ENCODE measurements at places on chromosomes 4 and X.

- no peak for DNase-seq
Measured at GRCh38 chrX:46793386-46794143, 34.6 kb upstream of the SLC9A7 start.

GRCh38 chr4:137032222-137032621 is 500.1 kb downstream of the PCDH18 start:
- DNase-seq: peak; percentile 30

GRCh38 chr4:152063621-152064240 is 302.9 kb upstream of the GATB start:
- DNase-seq: no peak

DNA sequence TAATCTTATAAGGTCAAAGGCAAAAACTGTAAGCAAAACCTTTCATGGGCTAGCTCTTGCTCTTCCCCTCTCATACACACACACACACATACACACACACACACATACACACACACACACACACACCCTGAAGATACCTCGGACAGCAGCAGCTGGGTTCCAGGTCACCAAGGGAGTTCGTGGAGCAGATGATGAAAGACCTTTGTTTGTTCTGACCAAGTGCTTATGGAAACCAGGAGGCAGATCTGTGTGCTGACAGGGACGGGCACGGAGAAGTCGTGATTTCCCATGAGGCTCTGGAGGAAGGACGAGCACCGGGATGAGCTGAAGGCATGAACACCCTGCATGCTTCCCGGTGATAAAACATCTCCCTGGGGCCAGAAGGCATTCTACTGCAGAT is 35.4 kb upstream of the CRMP1 start:
- peak; percentile 40 for DNase-seq

GRCh38 chrX:3442691-3443090 is 96.2 kb upstream of the MXRA5 start:
- no peak for DNase-seq

GRCh38 chr4:103026868-103027267 is 7.4 kb upstream of the SLC9B1 start:
- DNase-seq: no peak

GRCh38 chr4:101158134-101158482 is 189.2 kb downstream of the PPP3CA start:
- no peak for DNase-seq

- DNase-seq: no peak
Measured at GRCh38 chr4:14631806-14632440, 370.4 kb upstream of the CPEB2 start.

GRCh38 chr4:71550220-71551165 is 211.7 kb downstream of the SLC4A4 start:
- DNase-seq: no peak

GRCh38 chr4:40736910-40737309 is 12.8 kb upstream of the NSUN7 start:
- DNase-seq: no peak

GRCh38 chrX:129980001-129980401 is 2.4 kb upstream of the BCORL1 start:
- DNase-seq: no peak

GRCh38 chr4:87382931-87383330 is 8.1 kb downstream of the HSD17B11 start:
- DNase-seq: no peak

DNA sequence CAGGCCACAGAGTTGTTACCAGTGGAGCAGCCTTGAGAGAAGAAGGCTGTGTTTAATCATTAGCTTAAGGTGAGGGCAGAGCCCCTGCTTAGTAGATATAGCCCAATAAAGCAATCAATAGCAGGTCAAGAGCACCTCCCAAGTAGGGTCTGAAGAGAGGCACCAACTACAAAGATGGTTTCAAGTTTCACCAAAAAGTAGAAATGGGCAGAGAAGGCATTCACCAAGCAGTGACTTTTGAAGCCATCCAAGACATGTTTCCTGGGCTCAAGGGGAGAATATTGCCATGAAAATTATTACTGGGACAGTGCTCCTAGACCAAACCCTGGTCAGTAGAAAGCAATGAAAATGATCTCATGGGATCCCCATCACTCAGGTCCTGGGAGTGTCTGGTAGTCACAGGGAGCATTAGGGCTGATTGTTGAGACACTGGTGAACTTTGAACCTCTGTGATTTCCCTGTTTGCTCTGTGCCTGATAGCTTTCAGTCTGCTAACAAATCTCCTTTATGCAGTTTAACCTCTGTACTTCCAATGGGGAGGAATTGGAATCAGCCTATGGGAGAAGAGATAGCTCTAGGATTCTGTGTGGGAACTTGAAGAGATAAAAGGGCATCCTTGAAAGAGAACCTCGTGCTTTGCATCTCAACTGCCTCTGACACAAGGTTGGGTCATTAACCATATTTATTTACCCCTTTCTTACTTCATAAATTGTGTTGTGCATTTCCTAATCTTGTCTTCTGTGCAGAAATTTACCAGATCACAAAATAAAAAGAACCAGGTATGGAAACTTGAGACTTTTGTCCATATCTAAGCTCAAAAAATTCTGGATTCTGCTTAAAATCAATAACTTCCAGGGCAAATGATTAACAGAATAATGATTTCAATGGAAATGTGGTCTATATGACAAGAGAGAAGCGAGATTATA is 9.3 kb upstream of the OTC start:
- no peak for DNase-seq

DNA sequence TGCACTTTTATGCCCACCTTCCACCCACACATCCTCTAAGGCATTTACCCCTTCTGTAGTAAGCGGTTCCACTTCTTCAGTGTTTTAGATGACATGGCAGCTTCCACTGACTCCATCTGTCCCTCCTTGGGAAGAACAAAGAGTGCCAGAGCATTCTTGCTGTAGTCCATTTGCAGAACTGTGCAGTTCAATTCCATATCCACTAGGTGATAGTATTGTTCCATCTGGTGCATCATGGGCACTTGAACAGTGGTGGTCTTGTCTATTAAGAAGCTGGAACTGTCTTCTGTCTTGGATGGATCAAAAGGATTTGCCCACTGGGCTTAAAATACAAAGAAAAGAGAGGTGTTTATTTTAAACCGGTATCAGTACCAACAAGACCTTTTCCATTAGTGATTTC is 3.5 kb downstream of the SERPINA7 start:
- DNase-seq: no peak

DNA sequence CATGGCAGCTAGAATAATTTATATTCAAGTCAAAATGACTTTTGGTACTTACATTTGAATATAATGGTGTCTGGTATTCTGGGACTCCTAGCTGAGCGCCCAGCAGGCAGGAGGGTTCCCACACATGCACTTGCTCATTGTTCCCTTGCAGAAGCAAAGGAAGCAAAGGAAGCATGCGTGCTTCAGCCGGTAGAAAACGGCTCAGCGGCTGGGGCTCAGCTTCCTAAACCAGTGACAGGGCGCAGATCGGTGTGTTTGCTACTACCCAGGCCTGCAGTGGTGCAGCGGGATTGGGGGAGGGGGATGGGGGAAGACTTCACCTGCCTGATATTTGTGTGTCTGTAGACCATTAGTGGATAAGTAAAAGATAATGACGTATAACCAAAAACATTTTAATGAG is 978.3 kb upstream of the TENM3 start:
- DNase-seq: peak; percentile 24

GRCh38 chrX:68139791-68140190 is 293.5 kb downstream of the OPHN1 start:
- DNase-seq: no peak

- no peak for DNase-seq
Measured at GRCh38 chr4:15365641-15366040, 62.2 kb upstream of the C1QTNF7 start.

GRCh38 chrX:40304115-40304514 is 206.4 kb upstream of the BCOR start:
- DNase-seq: no peak

DNA sequence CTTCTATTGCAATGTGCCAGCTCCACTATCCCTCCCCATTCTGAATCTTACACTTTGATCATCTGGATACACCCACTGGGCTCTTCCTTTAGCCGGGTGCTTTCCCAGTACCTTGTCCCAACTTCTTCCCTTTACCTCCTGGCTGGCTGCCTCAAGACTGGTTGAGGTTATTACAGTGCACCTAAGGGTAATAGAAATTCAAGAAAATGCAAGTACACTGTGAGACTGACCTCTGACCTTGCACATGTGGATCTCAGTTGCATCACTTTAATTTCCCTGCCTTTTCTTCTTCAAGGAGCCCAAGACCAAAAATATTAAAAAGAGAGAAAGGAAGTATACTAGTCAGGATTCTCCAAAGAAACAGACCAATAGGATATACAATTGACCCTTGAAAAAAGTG is 53.9 kb upstream of the NOCT start:
- no peak for DNase-seq

- DNase-seq: no peak
Measured at GRCh38 chr4:165540206-165540830, 161.5 kb downstream of the CPE start.

DNA sequence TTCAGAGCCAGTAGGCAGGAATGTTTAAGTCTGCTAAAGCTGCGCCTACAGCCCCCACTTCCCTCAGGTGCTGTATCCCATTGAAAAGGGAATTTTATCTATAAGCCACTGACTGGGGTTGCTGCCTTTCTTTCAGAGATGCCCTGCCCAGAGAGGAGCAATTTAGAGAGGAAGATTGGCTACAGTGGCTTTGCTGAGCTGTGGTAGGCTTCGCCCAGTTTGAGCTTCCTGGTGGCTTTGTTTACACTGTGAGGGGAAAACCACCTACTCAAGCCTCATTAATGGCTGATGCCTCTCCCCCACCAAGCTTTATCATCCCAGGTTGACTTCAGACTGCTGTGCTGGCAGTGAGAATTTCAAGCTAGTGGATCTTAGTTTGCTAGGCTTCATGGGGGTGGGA is 67.7 kb upstream of the PRDM5 start:
- no peak for DNase-seq

GRCh38 chr4:82217986-82218715 is 155.6 kb downstream of the HNRNPD start:
- no peak for DNase-seq

DNA sequence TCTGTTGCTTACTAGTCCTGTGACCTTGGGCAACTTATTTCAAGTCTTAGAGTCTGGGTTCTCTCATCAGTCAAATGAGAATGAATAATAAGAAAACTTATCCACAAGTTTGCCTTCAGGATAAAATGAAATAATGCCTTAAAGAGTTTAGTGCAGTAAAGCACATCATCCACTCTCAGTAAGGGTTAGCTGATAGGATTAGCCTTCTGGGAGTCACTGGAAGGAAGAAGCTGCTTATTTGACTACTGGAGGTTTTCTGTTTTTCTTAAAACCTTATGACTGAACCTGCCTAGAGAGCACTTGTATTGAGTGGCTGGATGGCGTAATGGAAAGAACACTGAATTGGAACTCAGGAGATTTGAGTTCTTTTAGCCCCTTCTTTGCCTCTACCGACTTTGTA is 1.8 kb downstream of the RNF128 start:
- no peak for DNase-seq

GRCh38 chrX:30085571-30085970 is 129.8 kb upstream of the MAGEB2 start:
- DNase-seq: no peak

DNA sequence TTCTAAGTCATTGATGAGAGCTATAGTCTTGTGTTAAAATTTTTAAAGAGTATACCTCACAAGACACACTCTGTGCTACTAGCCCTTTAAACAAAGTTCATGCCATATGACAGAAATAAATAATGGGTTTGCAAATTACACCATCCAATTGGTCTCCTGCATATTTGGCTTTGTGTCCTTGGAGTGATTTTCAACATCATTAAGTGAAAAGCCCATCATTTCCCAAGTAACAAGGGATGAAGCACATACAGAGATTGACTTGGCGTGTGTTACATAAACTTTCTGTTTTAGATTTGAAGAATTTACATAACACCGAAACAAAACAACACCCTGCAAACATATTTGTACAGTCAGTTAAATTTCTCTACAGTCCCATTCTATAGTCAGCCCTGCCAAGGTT is 216.9 kb upstream of the NEIL3 start:
- no peak for DNase-seq

GRCh38 chr4:2923141-2923551 is 40.1 kb downstream of the NOP14 start:
- no peak for DNase-seq

- DNase-seq: no peak
Measured at GRCh38 chr4:80409809-80410208, 74.3 kb downstream of the CFAP299 start.

DNA sequence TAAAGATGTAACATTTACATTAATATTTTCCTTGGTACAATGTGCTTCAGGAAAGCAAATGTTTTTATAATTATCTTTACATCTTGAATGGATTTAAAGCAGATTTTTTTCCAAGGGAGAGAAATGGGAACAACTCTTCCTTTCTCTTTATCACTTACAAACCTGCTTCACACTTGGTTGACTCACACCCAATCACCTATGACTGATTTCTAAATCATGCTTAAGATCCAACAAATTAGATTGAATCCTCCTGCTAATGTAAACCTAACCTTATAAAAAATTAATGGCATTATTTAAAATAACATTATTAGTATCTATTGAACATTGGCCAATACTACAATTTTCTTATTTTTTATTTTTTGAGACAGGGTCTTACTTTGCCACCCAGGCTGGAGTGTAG is 127.1 kb downstream of the INPP4B start:
- DNase-seq: no peak

GRCh38 chr4:150229520-150229919 is 151.3 kb downstream of the DCLK2 start:
- DNase-seq: no peak

GRCh38 chrX:69138118-69138390 is 27.2 kb downstream of the PJA1 start:
- no peak for DNase-seq

- DNase-seq: no peak
Measured at GRCh38 chrX:79133904-79134303, 10.6 kb upstream of the GPR174 start.

GRCh38 chr4:145868637-145869409 is 69.8 kb downstream of the ZNF827 start:
- DNase-seq: no peak

DNA sequence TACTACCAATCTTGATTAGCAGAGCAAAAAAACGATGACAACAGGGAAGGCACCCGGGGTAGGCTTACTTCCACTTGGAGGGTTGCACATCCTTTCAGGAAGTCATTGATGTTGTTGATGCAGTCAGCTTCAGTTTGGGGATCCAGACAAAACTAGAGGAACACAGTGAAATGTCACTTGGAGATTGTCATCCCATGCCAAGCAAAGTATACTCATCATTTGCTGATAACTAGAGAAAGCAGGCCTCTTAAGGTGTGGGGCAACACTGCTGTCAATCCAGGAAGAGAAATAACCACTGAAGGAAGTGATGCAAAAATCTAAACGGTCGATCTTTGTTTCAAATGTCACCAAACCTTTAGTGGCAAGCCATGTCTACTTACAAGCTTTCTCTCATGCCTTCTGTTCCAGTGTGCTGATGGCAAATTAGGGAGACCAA is 1.4 kb downstream of the ARHGEF6 start:
- no peak for DNase-seq

DNA sequence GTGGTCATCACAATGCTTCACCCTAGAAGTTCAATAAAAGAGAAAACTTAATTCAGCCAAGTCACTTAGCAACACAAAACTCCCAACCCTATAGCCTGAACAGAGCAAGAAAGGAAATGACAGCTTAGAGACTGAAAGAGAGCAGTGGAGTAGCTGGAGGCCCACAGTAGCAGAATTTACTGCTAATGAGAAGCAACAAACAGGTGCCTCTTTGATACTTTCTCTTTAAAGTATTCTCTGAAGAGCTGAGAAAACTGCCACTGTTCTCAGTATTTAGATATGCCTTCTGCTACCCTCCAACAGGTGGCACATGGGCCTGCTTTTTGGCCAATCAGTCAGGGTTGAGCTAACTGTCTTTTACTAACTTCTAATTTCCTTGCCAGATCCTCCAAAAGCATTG is 240.0 kb downstream of the GPC3 start:
- DNase-seq: no peak

Measured in NCI-H187 (cell line).